Muscle of leg (tissue), 16 donors: ENCODE measurements at places on chromosomes 3 and 15. TPM values are rescaled to one million over a fixed set of nuclear protein-coding genes. Genes with fewer than 3 reads are reported as not detected.
A peak's percentile ranks its signal among the peaks of the same experiment; 100 is the strongest.

DNA sequence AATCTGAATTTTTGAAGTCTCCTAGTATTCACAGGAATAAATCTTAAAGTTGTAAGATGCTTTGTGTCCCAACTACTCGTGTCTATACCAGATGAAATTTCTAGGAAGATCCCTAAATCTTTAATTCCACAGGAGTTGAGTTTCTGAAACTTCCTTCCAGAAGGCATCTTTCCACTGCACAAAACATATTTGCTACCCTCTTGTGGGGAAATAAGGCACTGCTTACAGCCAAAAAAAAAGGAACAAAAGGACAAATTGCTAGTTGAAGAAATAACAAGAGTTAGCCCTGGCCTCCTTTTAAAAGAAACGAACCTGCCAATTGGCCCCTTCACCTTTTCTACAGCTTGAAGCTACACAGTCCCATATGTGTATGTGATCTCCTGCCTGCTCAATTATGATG is 54.0 kb downstream of the TAFA4 start:
- DNase-seq, result peak; percentile 63

TCTA gene
- polyA plus RNA-seq, result 18.2 TPM

DNA sequence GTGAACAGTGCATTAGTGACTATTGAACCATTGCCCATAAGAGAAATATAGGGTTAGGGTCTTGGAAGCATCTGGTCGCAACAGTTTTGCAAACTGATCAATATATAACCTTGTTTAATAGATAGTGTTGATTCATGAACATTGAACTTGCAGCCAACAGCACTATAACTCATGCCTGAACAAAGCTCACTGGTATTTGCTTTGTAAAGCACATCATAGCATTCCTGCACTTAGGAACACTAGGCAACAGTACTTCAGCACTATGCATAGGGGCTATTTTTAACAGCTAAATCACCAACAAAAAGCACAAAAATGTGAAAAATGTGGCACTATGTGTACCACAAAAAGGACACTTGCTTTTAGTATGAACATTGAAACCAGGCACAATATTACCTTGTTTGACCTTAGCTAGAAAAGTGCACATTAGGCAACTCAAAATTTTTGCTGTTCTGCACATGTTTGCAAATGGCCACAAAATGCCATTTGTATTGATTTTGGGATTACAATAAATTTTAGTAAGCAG is 68.0 kb downstream of the OXNAD1 start:
- no peak for DNase-seq

TTLL13 gene
- 0.86 TPM for polyA plus RNA-seq

UCN2 gene
- polyA plus RNA-seq, result not detected

UROC1 gene
- polyA plus RNA-seq, result not detected

KBTBD12 gene
- polyA plus RNA-seq, result 16.0 TPM

GRCh38 chr3:13466781-13467180 is 13.3 kb upstream of the HDAC11 start:
- DNase-seq, result no peak

- DNase-seq, result peak; percentile 39
Measured at GRCh38 chr3:55554634-55555425, 67.7 kb upstream of the WNT5A start.

- no peak for DNase-seq
Measured at GRCh38 chr3:70137366-70137765, 137.8 kb downstream of the SAMMSON start.

DNA sequence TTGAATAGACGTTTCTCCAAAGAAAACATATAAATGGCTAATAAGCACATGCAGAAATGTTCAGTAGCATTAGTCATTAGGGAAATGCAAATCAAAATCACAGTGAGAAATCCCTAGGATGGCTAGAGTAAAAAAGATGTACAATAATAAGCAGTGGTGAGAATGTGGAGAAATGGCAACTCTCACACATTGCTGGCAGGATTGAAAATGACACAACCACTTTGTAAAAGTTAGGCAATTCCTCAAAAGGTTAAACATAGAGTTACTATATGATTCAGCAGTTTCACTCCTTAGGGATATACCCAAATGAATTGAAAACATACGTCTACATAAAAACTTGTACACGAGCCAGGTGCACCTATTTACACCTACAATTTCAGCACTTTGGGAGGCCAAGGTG is 108.7 kb downstream of the ITPR1 start:
- DNase-seq, result no peak

GRCh38 chr3:126468028-126468891 is 7.4 kb downstream of the ZXDC start:
- DNase-seq, result no peak
